ENCODE measurements at places on chromosomes 4 and X. TPM values are rescaled to one million over a fixed set of nuclear protein-coding genes. Genes with fewer than 3 reads are reported as not detected.

DNA sequence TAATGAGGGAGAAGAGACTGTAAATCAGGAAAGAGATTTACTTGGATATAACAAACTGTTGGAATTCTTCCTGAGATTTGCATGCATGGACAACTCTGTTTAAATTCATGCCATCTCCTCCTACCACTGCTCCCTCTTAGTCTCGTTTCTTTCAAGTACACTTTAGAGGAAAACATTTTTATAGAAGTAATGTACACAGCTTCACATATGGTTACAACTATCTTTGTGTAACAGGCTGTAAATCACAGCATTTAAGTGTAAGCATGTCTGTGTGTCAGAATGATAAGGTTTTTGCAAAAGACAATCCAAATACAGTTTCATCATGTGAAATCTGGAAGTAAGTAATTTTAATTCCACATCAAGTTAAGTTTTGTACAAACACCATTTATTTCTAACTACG, 21.5 kb upstream of the ENPEP start:
- DNase-seq, result no peak

DNA sequence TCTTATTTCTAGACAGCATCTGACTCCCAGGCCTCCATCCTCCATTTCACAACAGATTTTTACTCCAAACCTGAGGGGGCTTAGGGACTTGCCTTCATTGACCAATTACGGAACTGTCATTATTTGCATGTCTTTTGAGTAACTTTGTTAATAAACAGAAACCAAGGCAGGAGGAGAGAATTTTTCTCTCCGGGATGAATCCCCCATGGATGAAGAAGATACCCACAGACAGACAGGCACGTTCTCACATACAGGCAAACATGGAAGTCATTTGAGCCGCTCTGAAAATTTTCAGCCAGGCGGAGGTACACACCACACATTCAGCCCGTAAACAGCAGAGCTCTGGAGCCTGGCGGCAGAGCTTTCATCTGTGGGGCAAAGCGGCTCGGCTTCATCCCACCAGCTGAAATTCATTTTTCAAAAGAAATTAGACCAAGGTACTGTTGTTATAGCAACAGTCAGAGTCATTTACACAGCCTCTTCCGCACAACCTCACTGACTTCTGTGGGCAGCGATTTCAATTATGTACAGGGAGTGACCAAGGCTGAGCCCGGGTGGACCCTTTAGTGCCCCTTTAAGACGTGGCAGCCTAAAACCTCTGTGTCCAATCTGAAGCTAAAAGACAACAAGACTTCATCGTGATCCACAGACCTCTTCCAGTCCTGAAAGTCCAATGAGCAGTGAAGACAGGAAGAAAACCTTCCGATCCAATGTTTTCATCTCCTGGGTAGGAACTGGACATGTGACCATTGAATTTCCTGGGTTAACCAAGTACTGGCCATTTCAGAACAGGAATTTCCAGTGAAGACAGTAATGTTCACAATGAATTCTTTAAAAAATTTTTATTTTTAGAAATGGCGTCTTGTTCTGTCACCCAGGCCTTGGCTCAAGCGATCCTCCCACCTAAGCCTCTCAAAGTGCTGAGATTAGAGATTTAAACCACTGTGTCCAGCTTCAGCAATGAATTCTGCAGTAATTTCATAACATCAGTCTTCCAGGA, 237.0 kb downstream of the MGST2 start:
- DNase-seq, result no peak

GRCh38 chr4:45648846-45649245, 475.0 kb downstream of the GABRG1 start:
- no peak for DNase-seq

SPIN2A gene
- total RNA-seq, result 0.18 TPM
